Activated CD4-positive, alpha-beta T cell treated with anti-CD3 and anti-CD28 coated beads for 4 hours (primary cell): ENCODE measurements at places on chromosomes 5 and 9.

DNA sequence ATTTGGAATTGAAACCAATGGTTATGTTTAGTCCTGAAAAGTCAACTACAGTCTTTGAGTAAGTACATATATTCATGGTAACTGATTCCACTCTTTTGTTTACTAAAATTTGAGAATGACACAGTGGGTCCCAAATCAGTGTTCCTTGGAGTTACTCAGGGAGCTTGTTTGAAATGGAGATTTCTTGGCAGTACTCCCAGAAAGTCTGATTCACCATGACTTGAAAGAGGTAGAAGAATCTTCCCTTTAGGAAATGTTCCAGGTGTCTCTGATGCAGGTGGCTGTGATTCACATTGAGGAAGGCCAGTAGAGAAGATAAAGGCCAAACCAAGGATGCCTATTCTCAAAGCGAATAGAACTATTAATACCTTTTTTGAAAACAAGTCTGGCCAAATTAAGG, 1078.3 kb downstream of the CDH12 start:
- no peak for DNase-seq

DNA sequence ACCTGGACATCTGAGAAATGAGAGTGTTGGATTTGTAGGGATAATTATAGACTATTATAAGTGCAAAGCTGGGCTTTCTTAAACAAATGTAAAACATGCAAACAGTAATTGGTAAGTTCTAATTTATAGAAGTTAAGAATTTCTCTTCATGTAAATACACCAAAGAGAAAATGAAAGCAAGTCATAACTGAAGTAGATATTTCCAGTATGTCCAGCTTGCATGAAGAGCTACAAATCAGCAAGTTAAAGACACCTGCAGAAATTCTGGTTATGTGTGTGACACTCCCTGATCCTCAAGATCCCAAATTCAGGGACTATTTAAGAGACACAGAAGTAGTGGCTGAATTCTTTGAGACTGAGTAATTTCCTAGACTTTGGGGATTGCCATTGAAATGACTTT, 308.9 kb downstream of the TLE4 start:
- DNase-seq, result no peak

GRCh38 chr9:108397286-108397685, 458.5 kb downstream of the ACTL7B start:
- no peak for DNase-seq

GRCh38 chr5:100577506-100577905, 42.3 kb downstream of the FAM174A start:
- no peak for DNase-seq

DNA sequence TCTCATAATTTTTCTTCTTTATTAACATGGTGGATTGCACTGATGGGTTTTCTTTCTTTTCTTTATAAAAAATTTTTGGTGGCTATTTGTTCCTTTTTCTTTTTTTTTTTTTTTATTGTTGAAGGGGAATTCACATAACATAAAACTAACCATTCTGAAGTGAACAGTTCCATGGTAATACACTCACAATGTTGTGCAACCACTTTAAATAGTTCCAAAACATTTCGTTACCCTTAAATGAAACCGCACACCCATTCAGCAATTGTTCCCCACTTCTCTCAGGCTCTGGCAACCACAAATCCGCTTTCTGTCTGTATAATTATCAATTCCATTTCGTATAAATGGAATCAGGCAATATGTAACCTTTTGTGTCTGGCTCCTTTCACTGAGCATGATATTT, 11.7 kb upstream of the SETX start:
- DNase-seq, result no peak

DNA sequence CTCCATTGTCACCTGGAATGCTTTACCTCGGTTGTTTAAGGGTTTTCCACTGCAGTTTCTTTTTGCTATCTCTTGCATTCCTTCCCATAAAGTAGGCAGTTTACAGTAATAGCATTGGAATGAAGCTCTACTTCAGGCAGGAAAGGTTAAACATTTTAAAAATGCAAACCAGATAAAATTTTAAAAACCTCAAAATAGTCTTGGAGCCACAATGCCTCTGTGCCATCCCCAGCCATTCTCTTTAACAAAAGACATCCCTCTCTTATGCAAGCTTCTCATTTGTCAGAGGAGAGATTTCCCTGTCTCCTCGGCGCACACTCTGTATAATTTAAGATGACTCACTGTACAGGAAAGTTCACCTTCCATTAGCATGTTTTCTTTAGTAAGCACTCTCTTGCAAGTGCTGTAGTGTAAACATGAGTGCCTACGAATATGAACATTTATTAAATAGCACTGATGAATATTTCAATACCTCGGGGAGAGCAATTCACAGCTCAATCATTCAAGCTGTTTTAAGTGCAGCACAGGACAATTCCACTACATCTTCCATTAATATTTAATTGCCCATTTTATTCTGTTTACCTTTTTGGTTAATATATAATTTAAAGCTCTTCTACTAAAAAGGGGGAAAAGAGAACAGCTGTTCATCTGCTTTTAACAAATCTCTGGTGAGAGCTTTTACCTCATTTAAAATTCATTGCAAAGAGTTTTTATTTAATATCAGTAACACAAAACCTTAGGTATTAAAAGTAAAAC, 343.6 kb downstream of the SPATA31D1 start:
- no peak for DNase-seq

GRCh38 chr5:55222985-55223811, 3.9 kb downstream of the MCIDAS start:
- DNase-seq, result no peak

DNA sequence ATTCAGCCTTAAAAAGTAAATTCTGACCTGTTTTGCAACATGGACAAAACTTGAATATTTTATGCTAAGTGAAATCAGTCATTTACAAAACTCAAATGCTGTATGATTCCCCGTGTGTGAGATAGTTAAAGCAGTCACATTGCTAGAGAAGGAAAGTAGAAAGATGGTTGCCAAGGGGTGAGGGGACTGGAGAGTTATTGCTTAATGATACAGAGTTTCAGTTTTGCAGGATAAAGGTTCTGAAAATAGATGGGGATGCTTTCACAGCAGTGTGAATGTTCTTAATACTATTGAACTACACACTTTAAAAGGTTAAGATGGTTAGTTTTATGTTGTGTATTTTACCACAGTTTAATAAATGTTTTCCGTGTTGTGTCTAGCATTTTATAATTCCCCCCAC, 51.2 kb downstream of the SGCD start:
- no peak for DNase-seq

DNA sequence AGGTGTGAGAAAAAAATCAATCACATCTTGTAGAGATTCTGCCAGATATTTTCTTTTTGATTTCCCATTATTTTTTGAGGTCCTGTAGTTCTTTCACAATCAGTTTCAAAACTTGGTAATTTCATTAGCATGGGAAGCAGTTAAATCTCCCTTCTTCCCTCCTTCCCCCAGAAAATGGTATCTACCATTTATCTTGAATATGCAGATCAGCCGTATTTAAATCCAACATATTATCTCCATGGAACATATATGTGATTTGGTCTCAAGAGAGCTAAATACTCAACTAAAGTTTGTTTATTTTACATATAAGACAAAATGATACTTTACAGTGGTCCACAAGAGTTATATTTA, 1034.8 kb downstream of the CDH12 start:
- no peak for DNase-seq

DNA sequence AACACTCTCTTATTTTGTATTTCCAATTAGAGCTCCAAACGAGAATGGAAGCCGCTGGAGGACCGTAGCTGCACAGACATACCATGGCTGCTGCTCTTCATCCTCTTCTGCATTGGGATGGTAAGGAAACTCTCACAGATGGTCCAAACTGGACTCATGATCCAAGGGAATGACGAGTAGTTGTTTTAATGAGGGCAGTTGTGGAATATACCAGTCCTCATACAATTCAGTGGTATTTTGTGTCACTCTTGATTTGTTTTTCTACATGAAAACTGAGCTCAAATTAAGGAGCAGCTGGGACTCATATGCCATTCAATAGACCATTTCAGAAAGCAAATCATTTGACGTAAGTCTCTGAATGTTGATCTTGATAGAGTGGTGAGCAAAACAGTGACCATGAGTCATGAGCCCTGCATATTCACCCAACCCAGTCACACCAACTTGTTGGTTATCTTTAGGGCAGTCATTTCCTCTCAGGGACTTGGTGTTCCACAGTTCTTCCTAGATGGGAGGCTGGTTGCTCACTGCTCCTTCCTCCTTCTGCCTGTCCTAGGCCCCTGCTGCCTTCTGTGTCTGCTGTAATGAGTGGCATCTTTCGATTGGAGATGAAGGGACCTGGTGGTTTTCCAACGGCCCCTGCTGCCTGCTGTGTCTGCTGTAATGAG, 54.9 kb downstream of the SLC44A1 start:
- DNase-seq, result no peak
